ENCODE measurements at places on chromosomes 11 and 22.

DNA sequence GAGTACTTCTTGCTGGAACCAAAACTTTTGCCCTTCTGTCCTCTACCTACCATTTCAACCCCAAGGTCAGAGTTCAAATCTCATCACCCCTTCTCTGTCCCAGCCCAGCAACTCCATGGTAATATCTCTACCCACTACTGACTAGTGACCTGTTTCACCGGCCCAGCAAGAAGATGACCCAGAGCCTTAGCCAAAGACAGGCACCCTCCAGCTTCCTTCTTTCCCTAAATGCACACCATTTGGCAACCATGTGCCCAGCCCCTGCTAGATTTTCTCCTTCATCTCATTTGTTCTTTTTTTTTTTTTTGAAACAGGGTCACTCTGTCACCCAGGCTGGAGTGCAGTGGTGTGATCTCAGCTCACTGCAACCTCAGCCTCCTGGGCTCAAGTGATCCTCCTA, 14.9 kb downstream of the ARAP1 start:
- no peak for DNase-seq

GRCh38 chr11:99739464-99740089, 718.8 kb downstream of the CNTN5 start:
- no peak for DNase-seq

- no peak for DNase-seq
Observed at GRCh38 chr11:31783252-31783651, 27.9 kb downstream of the PAX6 start.

GRCh38 chr22:41381329-41382097, at the start of gene TEF:
TSS of gene TEF (plus strand) at chr22:41381942. CDS start at chr22:41382045, 103 bp downstream.
- peak; percentile 92 for DNase-seq

DNA sequence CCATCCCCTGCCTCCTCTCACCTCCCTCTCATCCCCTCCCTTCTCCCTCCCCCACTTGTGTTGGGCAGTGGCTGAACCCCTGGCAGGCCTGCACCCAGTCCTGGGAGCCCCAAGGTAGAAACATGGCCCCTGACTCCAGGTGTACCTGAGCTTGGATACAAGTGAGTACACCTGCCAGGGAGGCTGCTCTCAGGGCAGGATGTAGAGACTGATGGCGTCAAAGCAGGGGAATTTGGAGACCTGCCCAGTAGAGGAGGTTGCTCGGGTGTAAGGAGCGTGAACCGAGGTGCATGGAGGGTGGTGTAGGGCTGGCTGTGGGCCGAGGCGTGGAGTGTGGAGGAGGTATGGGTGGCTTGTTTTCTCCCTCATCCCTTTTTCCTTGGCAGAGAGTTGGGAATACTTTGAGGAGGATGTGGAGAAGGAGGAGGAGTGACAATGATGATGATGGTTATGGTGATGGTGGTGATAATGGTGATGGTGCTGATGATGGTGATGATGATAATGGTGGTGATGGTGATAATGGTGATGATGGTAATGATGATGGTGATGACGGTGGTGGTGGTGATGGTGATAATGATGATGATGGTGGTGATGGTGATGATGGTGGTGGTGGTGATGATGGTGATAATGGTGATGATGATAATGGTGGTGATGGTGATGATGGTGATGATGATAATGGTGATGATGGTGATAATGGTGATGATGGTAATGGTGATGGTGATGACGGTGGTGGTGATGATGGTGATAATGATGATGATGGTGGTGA, 12.3 kb downstream of the MRGPRG start:
- no peak for DNase-seq

DNA sequence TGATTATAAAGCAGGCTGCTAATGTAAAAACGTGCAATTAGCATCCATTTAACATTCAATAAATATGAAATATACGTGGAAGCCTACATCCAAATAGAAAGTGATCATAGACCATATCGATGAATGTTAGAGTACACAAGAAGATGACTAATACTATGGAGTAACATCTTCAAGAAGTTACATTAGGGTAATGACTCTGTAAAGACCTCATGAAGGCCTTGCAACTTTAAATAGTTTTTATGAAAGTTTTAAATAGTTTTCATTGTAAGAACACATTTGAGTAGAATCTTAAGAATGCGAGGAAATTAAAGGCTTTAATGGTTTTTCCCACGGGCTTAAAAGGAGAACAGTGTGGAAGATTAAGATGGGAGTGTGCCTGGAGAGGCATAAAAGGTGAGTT, 1.4 kb downstream of the TRIM34 start:
- DNase-seq = no peak

DNA sequence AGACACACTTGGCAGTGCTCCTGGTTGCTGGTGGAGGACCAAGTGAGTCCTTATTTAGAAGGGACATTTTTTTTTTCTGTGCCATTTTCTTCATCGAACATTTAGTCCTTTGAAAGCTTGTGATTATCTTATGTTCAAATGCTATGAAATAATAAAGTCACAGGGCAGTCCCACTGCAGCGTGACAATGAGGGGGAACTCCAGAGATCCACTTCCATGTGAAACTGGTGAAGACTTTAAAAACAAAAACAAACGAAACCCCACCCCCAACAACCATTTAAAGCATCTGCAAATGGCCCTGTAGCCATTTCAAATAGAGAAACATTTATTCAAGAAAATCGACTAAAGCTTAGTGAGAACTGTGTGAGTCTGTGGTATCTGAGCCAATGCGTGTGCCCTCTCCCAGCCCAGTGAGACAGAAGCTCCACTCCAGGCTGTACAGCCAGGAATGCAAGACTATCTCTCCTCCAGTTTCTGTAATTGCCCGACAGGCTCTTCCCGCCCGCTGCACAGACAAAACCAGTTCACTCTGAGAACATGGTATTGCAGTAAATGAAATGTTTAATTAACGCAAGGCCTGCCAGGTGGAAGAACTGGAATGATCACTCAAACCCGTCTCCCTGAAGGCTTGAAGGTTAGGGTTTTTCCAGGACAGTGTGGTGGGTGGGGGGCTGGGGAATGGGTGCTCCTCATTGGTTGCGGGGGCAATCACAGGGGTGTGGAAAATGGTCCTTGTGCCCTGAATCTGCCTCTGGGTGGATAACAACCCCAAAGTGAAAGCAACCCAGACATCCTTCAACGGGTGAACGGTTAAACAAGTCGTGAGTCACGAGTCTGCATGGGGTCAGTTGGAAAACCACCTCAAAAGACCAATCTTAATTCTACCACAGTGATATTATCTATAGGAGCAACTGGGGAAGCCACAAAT, 8.4 kb downstream of the KRTAP5-6 start:
- no peak for DNase-seq

- DNase-seq = no peak
Observed at GRCh38 chr11:117565709-117566108, 231.3 kb downstream of the DSCAML1 start.

DNA sequence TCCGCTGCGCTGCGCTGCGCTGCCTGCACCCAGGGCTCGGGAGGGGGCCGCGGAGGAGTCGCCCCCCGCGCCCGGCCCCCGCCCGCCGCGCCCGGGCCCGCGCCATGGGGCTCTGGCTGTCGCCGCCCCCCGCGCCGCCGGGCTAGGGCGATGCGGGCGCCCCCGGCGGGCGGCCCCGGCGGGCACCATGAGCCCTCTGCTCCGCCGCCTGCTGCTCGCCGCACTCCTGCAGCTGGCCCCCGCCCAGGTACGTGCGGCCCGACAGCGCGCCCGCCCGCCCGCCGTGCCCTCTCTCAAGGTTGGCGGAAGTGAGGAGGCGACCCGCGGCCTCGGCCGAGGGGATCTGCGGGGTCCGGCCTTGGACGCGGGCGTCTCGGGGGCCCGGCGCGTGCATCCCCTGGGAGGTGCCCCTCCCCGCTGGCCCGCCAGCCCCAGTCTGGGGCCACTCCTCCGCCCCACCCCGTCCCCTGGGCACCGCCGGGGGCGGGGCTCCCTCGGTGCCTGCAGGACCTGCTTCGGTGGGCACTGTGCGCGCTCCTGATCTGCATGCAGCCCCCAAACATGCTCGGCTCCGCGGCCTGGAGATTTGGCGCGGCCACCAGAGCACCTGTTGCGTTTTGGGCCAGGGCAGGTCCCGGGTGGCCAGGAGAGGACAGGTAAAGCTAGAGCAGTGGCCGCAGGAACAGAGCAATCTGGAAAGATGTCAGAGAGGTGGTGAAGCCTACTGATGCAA, 429 bp downstream of the VEGFB start:
- no peak for DNase-seq

GRCh38 chr11:46066335-46066734, 54.9 kb downstream of the PHF21A start:
- DNase-seq = no peak

GRCh38 chr11:21428796-21429195, 759.4 kb downstream of the NELL1 start:
- DNase-seq = no peak
